Cerebellum (tissue), 4 donors: ENCODE measurements at places on chromosomes 6 and 20.

DNA sequence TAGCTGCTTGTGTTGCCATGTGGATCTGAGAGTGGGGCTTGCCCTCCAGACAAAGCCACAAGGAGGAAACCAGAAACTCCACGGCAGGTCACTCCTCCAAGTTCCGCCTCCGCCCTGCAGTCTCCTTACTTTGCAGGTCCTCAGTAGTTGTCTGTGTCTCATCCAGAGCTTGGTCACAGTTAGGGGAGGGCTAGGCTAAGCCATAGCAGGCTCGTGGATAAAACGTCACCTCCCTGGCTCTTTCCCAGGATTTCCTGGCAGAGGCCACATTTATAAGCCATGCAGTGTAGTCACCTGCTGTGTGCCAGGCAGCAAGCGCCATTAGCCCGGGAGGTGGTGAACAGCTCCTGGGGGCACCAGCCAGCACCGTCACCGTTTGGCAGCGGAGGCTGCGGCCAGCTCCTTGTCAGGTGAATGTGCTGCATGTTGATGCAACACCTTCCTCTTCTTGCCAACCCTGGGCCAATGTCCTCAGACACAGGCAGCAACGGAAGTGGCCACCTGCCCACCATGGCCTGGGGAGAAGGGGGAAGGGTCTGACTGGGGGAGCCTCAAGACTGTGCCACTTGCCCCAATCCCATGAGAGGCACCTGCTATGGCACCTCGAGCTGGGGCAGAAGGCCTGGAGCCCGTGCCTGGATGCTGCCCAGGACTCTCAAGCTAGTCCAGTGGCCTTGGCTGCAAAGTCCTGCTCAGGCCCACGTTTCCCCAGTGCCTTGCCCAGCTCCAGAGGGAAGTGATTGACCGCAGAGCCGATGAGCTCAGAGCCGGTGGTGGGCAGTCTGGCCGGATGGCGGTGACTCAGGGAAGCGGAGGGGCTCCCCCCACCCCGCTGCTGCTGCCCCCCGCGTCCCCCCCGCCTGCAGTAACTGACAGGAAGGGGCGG is 39.0 kb upstream of the SLCO4A1 start:
- DNase-seq, result peak; percentile 73

- peak; percentile 50 for DNase-seq
These were observed 14.6 kb upstream of the CDK5RAP1 start for GRCh38 chr20:33415948-33416347.

- DNase-seq, result no peak
These were observed 34.4 kb upstream of the ARHGAP18 start for GRCh38 chr6:129744201-129744879.

GRCh38 chr6:474453-475185 is 83.1 kb downstream of the IRF4 start:
- DNase-seq, result no peak

DNA sequence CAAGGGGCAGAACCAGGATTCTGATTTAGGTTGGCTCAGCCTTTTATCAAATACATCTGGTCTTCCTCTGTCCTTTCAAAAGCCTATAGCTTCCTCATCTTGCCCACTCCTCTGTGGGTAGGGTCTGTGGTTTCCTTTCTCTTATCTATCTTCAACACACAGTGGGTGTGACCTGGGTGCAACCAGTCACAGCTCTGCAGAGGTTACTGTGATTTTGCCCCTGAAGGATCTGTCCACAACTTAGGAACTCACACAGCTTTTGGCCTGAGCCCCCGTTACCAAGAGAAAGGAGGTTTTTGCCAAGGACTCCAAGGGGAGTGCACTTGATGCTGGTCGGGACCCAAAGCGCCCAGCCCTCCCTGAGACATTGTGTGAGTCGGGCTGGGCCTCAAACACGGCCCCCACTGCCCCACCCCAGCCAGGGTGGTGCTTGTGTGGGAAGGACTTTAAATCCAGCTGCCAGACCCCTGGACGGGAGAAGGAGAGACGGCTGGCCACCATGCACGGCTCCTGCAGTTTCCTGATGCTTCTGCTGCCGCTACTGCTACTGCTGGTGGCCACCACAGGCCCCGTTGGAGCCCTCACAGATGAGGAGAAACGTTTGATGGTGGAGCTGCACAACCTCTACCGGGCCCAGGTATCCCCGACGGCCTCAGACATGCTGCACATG is at the start of gene PI16:
Gene PI16 (plus strand): TSS at position 477 of the 670 bp plus-strand sequence. CDS start 23 bp downstream, at position 500.
- no peak for DNase-seq

GRCh38 chr6:140209775-140210174 is 835.3 kb upstream of the CITED2 start:
- no peak for DNase-seq

DNA sequence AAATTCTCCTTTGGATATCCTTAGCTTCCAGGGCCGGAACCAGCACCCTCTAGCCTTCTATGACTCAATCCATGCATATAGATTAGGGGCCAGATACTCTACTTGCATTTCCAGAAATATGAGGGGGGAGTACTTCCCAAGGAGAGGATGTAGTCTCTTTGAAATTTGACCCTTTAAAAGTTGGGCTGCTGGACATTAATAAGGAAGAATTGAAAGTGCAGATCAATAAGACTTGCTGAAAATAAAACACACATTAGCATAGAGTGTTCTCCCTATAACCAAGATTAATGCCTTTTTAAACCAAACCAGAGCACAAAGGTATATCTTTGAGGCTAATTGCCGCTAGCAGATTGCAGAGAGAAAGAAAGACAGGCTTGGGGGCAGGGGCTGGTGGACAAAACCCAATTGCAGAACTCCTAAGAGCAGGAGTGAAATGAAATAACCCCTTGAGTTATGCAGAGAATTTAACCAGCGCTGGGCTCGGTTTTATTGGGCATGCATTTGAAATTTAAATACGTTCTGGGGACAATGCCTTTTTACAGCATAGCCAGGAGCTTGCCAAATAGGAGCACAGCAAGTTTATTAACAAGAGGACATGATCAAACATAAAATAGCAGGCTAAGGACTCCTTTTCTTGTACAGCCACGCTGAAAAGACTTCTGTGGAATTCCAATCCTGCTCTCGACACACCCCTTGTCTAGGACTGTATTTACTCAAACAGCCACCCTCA is 108.2 kb upstream of the SALL4 start:
- DNase-seq, result no peak

GRCh38 chr6:157982102-157982562 is 469 bp downstream of the SYNJ2 start:
- DNase-seq, result no peak

DNA sequence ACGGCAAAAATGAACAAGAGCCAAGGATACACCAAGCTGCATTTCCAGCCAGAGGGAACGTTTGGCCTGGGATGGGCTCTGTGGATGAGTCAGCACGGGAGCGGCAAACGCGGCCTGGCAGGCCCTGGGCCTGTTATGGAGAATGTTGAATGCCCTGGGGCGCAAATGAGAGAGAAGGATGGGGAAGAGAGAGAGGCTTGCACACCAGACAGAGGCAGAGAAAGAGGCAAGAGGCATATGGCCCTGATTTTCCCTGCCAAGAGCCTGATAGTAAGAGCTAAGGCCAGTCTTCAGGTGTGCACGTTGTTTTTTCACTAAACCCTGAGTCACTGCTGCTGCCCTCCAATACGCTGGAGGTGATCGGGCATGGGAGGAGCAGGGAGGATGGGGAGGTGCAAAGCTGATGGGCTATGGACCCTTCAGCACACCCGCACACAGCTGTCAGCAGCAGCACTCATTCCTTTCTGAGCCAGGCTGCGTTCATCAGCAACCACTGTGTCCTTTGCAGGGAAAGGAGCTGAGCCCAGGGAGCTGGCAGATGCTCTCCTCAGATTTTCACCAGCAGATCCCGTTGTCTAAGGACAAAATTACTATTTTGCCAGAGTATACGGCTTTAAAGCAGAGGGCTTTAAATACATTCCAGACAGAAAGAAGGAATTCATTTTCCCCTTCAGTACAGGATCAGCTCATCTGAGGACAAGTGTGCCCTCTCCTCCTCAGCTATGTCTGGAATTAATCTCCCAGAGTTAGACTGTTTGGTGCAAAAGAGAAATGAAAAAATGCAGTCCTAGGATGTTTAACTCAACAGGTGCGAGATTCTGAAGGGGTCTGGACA is 61.7 kb upstream of the SLC22A23 start:
- peak; percentile 57 for DNase-seq

DNA sequence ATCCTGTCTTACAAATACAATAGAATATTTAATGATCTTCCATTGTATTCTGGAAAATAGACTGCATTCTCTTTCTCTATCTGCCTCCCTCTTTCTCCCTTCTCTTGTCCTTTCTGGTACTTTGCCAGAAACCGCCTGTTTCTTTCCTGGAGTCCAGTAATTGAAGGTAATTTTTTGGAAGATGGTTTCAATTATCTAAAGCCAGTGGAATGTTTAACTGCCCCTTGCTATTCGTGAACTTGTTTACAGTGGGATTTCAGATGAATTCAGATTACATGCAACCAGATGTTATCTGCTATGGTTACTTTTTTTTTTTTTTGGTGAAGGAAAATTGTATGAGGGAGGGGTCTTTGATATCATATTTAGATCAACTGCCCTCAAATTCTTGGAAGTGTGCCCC is 655.5 kb upstream of the FLRT3 start:
- no peak for DNase-seq

DNA sequence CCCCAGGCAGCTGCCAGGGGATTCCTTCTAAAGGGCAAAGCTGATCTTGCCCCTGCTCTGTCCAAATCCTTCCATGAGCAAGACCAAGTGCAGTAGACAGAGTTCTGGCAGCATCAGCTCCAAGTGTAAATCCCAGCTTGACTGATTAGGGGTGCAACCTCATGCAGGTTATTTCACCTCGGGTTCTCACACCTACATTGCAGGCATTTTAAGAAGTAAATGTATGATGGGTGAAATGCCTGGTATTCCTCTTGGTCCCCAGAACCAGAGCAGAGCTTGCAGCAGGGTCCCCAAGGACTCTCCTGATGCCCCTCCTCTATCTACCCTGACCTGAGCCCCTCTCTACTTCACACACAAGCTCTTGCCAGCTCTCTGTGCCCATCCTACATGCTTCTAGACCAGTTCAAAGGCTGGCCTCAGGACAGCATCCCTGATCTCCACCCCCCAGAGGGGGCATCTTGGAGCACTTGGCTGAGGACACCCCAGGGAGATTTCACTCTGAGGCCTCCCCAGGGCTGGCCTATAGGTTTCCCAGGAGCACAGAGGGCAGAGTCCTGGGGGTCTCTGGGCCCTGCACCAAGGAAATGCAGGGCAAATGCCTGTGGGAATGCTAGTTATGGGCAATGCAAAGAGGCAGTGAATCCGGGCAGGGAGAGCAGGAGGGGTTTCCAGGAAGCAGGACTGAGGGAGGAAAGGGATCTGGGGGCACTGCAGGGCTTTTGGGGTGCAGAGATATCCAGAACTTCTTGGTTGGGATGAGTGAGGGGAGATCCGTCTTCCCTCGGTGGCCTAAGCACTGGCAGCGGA is 1.0 kb downstream of the LZTS3 start:
- peak; percentile 27 for DNase-seq

DNA sequence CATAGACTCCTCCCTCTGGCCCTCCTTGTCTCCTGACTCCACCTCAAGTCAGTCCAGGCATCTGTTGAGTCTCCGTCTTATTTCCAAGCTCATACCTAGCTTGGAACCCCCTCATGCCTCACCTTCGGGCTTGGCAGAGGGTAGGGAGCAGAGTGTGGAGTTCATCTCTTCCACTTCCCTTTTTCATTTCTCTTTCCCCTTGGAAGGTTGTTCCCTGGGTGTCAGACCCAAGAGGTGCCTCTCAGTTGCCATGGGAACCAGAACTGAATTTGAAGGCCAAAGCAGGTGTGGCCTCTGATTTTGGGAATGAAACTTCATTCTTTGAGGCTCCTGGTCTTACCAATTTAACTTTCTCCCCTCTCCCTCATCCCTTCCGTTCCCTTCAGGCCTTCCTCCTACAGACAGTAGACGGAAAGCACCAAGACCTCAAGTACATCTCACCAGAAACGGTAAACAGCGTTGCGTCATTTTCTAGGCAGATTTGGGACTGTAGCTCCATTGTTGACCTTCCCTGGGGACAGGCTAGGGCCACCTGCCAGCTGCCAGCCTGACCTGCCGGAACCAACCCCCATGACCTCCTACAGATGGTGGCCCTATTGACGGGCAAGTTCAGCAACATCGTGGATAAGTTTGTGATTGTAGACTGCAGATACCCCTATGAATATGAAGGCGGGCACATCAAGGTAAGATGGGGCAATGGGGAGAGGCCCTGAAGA is 6.6 kb downstream of the CDC25B start:
- no peak for DNase-seq

DNA sequence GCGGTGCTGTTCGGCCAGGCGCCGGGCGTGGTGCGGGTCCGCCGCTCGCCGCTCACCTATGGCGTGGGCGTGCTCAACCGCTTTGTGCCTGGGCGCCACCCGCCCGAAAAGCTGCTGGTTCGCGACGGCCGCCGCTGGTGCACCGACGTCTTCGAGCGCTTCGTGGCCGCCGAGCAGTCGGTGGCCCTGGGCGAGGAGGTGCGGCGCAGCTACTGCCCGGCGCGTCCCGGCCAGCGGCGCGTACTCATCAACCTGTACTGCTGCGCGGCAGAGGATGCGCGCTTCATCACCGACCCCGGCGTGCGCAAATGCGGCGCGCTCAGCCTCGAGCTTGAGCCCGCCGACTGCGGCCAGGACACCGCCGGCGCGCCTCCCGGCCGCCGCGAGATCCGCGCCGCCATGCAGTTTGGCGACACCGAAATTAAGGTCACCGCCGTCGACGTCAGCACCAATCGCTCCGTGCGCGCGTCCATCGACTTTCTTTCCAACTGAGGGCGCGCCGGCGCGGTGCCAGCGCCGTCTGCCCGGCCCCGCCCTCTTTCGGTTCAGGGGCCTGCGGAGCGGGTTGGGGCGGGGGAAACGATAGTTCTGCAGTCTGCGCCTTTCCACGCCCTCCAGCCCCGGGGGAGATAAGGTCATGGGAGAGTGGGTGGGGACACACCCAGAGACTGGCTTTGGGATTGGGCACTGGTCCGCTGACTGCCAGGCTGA is 15.7 kb downstream of the ADISSP start:
- DNase-seq, result no peak

DNA sequence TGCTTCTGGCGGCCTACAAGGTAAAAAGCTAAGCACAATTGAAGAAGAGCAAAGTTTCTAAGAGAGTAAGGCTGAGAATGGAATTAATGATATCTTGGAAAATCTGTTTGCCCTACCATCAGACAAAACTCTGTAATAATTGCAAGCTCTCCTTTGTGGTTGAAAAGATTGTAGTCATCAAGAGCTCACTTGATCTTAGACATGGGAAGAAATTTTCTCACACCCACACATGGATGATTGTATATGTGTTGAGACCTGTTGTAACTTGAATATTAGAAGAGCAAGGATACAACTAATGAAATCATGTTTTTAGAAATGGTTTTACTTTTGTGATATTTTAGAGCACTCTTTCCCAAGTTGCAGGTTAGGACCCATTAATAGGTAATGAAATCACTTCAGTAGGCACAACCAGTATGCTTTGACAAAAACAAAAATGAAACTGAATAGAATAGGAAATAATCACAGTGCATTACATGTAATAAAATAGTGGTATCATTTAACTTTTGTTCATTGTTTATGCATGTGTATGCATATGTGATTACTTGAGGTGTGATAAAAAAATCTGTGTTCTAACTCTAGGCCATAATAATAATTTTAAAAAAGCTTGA is 14.0 kb downstream of the DCBLD1 start:
- no peak for DNase-seq
